ENCODE measurements at places on chromosomes 6 and 20.

- no peak for DNase-seq
These were observed 108.6 kb upstream of the CITED2 start for GRCh38 chr6:139483079-139483478.

DNA sequence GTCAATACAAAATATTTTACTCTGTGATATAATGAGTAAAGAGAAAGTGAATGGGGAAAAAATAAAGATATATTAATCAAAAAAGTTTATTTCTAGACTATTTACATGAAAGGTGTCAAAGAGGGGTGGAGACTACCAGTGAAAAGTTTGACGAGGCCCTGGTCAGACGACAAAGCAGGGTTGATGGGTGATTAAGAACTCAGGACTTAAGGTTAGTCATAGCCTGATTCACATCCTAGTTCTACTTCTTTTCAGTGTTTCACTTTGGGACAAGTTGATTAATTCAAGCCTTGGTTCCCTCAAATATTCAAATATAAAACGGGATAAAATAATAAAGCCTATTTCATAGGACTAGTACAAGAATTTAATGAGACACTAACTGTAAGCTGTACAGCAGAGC, 178.2 kb upstream of the HS3ST5 start:
- no peak for DNase-seq

- no peak for DNase-seq
These were observed 37.1 kb upstream of the FILIP1 start for GRCh38 chr6:75530696-75531095.

DNA sequence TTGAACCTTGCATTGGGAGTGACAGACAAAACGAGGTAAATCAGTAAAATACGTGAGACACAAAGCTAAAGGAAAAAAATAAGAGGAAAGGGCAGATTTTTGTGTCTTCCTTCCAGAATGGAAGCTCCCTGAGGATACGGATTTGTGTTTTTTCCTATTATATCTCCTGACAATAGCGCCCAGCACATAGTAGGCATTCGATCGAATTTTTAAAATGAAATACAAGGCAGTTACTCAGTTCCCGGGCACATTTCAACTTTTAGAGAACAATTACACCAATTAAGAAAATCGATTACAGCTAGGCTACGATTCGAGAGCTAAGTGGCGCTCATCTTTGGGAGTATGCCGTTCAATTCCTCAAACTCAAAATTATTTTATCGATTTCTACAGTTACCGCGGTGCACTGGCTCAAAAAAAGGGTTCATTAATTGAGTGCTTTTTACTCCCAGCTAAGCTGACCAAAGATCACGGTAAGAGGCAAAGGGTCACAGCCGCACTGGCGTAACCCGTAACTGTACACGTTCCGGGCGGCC, 443 bp downstream of the RMND1 start:
- no peak for DNase-seq

DNA sequence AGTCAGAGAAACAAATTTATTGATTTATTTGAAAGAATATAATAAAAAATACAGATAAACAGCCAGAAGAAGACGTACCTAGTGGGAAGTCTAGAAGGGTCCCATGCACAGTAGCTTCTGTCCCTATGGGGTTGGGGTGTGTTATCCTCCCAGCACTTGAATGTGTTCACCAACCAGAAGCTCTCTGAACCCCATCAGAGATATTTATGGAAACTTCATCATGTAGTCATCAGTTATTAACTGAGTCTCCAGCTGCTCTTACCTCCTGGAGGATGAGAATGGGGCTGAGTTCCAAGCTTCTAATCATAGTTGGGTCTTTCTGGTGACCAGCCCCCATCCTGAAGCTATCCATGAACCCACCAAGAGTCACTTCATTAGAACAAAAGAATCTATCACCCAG, 15.4 kb upstream of the USP45 start:
- DNase-seq, result no peak

DNA sequence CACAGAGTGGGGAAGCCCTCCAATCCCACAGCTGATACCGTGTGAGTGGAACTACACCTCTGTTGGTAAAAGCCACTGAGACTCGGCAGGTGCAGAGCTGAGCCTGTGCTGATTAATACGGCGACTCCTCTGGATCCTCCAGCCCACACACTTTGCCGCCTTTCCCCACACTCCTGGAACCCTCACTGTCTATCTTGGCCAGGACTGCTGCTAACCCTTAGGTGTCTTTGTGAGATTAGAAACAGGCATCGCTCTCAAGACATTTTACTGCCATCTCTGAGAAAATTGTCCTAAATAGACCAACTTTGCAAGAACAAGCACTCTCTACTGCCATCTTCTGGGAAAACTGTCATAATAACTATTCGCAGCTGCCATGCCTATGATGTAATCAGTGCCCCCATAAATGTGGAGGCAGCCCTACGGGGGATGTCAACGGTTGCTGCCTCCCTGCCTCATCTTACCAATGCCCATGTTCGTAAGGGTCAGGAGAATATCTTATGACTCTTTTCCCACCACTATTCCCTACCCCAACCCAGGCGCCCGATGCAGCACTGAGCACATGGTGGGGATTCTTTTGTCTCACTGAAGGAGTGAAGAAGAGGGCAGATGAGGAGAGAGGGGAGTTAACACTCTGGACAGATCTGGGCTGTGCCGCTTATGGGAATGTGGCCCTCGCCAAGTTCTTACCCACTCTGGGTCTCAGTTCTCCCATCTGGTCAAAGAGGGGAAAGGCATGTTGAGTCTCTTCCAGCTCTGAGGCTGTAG, 26.1 kb upstream of the KCNB1 start:
- DNase-seq, result no peak

DNA sequence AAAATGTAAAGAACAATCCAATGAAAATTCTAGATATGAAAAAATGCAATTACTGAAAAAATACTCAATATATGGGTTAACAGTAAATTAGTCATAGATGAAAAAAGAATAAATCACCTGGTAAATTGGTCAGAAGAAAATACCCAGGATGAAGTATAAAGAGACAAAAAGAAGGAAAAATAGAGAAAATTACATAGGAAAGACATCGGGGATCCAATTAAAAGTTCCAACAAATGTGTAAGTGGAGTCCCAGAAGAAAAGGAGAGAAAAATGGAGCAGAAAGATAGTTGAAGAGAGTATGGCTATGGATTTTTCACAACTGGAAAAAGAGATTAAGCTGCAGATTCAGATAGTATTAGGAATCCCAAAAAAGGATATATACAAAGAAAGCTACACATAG, 18.7 kb upstream of the UFL1 start:
- no peak for DNase-seq

GRCh38 chr20:1816384-1817381, 78.5 kb upstream of the SIRPA start:
- no peak for DNase-seq

- no peak for DNase-seq
These were observed 10.9 kb downstream of the HIVEP2 start for GRCh38 chr6:142934106-142934505.

GRCh38 chr6:157307661-157308060, 15.7 kb downstream of the TMEM242 start:
- DNase-seq, result no peak

GRCh38 chr6:47977314-47977713, 133.7 kb downstream of the PTCHD4 start:
- DNase-seq, result no peak

DNA sequence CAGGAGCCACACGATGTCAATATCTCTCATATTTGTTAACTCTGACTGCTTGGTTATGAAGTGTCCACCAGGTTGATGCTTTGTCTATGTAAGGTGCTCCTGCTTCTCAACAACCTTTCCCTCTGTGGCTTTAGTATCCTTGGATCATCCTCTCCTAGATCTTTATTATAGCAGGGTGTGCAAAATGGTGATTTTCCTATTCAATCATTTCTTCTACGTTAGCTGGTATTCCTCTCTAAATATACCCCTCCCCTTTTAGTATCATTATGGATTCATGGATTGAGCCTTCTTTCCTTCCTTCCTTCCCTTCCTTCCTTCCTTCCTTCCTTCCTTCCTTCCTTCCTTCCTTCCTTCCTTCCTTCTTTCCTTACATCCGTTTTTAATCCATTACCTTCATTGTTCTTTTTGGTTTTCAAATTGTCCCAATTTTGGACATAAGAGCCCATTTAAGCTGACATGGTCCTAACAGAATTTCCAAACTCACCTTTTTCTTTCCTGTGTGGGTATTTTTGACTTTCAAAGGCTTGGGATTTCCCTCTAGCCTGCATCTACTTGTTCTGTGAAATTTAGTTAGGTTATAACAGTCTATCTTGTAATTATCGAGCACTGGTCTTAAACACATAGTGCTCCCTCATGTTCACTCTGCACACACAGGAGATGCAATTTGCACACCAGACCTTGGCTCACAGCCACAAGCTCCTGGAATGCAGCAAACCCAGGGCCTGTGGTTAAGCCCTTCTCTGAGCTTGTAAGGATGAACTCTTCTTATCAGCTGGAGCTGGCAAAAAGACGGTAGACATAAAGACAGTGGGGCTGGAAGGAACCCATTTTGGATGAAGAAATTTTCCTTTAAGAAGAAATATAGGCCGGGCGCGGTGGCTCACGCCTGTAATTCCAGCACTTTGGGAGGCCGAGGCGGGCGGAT, 109.9 kb downstream of the SLC24A3 start:
- DNase-seq, result no peak

GRCh38 chr6:138250513-138251247, 32.4 kb upstream of the PBOV1 start:
- DNase-seq, result peak; percentile 38

DNA sequence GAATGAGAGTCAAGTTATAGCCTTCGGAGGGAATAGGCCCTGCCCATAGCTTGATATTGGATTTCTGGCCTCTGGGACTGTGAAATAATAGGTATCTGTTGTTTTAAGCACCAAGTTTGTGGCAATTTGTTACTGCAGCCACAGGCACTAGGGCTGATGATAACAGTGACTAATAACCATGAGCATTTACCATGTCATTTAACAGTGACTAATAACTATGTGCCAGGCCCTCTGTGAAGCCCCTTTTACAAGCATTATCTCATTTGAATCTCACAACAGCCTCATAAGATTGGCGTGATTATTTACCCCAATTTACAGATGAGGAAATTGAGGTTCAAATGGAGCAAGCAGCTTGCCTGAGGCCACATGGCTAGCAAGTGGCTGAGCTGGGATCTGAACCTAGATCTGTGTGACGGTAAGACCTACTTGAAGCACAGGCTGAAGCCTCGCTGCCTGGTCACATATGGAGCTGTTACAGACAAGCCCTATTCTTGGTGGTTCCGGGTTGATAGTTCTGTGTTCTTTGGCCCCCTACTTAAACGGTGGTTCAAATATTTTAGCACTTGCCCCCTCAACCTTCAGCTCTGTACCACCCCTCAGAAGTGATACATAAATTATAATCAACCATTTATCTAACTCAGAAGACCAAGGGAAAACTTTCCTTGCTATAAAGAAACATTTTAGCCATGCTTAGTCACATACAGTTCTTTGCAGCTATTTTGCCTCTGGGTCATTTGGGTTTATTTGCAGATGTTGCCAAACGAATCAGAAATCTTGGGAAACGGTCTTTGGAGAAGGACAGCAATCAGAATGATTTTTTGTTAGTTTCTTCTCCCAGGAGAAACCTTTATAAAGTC, 98.3 kb downstream of the ELOVL5 start:
- DNase-seq, result no peak

DNA sequence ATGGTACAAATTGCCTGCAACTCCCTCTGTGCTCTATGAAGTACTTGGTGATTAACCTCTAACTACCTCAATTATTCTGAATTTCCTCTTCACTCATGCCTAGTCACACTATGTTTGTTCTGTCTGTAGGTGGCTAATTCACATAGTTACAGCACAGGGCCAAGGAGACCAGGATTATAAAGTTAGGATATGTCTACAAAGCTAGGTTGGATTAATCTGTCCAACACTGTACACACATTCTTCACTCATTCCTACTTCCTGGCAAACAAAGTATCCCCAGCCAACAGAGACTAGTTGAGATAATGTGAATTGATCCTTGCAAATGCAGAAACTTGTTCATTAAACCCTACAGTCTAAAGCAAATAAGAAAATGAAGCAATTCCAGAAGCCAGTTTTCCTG, 269.8 kb downstream of the HACE1 start:
- DNase-seq, result no peak

- no peak for DNase-seq
These were observed 17.4 kb upstream of the CD83 start for GRCh38 chr6:14100138-14100537.

DNA sequence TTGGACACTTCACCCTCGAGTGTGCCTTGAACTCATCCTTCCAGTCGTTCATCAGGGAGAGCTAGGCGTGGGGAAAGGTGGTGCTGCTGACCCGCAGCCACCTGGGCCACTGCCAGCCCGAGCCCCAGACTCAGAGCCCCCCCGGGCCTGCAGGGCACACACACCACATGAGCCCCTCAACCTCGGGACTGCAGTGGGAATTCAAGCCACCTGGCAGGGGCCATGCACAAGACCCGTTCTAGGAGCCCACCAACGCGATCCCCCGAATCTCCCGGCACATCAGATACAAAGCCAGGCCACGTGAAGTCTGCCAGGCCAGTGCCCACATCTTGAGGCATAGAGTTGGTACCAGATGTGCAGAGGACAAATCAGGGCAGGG, 2.8 kb downstream of the ZNF512B start:
- DNase-seq, result no peak

GRCh38 chr6:21808551-21809242, 215.1 kb downstream of the SOX4 start:
- DNase-seq, result no peak

DNA sequence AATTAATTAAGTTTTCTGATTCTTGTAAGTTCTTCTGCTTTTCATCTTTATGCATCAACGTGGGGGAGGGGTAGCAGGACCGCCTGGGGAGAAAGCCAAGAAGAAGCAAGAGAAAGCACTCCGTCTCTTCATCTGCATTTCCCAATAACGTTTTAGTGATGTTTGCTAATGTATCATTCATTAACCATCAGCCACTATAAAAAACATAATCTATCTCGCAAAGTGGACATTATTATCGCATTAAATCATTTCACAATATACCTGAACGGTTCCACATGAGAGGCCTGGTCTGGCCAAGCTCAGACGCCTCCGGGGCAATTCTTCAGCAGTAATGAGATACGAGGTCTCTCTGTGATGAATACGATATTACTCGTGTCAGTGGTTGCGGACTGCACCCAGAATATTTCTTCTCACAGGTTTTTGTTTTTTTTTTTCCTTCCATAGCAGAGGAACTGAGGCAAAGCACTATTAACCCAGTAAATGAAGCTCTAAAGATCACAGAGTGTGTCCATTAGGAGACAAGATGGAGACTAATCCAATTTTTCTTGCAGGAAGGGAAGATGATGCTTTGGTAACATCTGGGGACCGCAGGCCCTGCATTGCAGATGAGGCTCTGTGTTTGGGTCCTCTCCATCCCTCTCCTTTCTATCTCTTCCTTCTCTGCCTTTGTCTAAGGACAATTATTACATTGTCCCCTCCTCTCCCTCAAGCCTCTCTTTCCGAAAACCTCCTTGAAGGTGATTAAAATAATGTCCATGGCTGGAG, 156.1 kb downstream of the SLC35B3 start:
- no peak for DNase-seq

- no peak for DNase-seq
These were observed 3.9 kb upstream of the OTOR start for GRCh38 chr20:16744178-16744807.

GRCh38 chr20:53403029-53403428, 190.6 kb downstream of the ZNF217 start:
- no peak for DNase-seq

GRCh38 chr6:90393232-90393884, 96.7 kb upstream of the BACH2 start:
- DNase-seq, result peak; percentile 52
